ENCODE measurements at places on chromosomes 1 and 21.

GRCh38 chr1:161298116-161298515 lies 11.7 kb downstream of the MPZ start:
- DNase-seq, result no peak

DNA sequence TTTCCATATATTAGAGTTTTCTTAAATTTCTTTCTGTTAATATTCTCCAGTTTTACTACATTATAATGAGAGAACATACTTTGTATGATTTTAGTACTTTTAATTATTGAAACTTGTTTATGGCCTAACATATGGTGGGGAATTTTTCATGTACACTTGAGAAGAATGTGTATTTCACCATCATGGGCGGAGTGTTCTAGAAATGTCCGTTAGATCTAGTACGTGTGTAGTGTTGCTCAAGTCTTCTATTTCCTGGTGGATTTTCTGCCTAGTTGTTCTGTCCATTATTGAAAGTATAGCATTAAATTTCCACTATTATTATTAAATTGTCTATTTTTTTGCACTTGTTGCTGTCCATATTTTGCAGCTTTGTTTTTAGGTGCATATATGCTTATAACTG lies 64.0 kb upstream of the RGS21 start:
- DNase-seq, result no peak

DNA sequence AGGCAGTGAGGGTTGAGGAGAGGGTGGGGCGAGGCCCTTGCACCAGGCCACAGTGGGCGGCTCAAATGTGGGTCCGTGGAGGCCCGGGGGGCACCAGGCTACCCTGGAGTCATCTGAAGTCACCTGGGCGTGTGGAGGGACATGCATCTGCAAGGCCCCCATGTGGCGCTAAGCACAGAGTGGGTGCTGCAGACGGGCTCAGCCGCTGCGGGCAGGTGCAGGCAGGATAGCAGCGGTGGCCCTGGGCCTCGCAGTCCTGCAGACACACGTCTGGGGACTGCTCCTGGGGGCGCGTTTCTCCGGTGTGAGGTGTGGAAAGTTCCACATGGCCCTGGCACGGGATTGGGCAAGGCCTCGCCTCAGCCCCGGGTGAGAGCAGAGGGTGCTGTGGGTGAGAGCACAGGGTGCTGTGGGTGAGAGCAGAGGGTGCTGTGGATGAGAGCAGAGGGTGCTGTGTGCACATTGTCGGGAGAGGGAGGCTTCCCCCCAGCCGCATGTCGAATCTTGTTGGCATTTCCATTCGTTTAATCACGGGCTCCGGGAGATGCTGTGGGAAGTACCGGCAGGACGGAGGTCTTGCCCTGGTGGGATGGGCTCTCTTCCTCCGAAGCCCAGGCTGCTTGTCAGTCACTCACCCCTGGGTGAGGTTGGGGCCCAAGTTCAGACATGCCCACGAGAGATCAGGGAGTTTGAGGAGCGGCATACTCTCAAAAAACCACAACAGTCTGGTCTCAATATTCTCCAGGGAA lies 46.5 kb downstream of the TP73 start:
- no peak for DNase-seq

DNA sequence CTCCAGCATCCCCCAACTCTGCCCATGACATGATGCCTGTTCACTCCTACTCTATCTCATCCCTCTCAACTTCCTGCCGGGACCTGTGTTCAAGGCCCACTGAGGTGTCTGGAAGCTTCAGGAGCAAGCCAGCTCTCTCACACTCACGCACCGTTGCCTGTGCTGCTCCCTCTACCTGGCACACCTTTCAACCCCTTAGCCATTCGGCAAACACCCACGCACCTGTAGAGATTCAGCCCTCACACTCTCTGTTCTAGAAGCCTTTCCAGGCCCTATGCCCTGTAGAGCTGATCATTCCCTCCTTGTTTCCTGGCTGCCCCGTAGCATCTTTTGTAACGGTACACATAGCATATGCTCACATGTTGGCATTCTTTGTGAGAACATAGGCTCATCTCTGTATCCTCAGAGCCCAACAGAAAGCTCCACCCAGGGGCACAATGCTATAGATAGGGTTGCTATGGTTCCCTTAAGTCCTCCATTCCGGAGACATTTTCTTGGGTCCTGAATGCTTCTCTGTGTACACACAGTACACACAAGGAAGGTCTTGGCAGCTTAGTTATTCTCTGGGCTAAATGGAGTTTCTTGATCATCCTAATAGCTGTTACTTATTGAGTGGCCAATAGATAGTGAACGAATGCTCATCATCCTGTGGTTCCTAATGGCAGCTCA lies 1.3 kb downstream of the C8B start:
- DNase-seq, result no peak

- no peak for DNase-seq
Observed at GRCh38 chr1:108041360-108042142, 76.6 kb upstream of the VAV3 start.

DNA sequence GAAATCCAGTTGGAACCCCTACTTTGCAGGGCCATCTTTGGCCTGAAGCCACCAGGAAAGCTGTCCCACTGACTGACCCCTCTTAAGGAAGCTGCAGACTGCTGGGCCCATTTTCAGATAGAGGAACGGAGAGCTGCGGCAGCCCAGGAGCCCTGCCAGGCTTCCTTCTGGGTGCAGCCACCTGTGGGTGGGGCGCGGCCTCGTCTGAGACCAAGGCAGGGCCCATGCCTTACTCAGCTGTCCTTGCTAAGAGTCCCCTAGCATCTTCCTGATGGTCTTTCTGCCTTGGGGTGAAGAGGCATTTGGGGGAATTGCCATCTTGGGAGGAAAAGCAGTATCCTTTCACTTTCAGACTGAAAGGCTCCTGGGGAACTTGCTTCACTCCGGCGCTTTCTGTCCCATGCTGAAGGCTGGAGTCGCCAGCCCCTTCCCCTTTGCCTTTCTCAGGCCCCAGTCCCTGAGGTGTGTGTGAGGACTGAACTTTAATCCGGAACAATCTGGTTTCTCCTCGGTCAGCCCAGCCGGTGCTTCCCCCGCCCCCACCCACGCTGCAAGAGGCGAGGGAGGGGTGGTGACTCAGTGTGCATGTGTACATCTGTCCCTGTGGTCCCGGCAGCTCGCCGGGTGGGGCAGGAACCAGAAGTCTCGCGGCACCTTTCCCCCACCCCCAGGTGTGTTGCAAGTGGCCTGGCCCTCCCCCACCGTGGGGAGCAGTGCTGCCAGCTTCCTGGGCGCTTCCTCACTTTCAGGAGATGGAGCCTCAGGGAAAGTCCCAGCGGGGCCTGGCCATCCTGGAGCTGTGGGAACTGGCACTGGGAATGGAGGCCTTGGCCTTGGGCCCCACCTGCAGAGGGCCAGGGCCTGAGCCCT lies 5.1 kb downstream of the ZC3H12A start:
- DNase-seq, result peak; percentile 90

- no peak for DNase-seq
Observed at GRCh38 chr1:87333692-87334347, 5.1 kb downstream of the LMO4 start.

GRCh38 chr1:39142401-39143060 lies 62.0 kb upstream of the MACF1 start:
- no peak for DNase-seq

DNA sequence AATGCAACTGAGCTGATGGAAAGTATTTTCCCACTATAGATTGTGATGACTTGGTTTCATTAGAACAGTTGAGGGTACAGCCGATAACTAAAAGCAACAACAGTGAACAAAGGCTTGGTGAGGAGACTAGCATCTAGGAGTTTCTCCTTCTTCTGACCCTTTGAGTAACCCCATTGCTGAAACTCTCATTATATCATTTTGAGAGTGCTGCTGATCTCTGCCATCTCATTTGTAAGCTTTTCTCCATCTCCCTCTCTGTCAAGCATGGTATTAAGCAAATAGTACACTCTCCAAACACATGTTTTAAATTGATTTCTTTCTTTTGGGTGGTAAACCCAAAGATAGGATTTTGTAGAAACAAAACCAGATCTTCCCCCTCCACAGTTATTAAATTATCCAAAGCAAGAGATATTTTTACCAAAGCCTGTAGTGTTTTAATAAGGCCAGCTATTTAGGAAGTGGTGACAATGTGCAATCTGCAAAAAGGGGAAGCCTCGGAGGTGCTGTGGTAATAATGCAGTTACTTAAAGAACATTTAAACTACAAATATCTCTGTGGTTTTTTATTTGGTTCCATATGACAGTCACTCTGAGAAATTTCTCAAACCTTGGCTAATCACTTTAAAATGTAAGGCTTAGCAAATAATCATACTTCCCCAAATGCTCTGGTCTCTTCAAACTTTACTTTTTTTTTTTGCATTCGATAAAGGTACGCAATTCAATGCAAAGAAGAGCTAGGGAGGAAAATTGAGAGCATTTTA lies 287.5 kb downstream of the HLX start:
- DNase-seq, result no peak

DNA sequence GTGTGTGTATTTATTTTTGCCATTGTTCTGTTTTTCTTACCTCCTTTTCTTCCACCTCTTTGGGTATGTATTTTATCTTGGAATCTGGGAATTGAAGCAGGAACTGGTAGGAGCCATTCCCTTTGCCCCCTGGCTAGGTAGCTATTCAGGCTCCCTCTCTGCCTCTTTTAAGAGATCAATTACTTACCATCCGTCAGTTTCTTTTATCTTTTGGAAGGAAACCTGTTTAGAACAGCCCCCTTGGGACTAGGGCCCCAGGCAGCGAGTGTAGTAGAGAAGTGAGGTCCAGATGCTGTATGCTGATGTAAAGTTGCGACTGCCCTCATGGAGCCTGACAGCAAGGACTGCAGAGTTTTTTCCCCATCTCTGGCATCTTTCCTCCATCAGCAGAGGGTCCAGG lies 41.6 kb downstream of the KIRREL1 start:
- no peak for DNase-seq

DNA sequence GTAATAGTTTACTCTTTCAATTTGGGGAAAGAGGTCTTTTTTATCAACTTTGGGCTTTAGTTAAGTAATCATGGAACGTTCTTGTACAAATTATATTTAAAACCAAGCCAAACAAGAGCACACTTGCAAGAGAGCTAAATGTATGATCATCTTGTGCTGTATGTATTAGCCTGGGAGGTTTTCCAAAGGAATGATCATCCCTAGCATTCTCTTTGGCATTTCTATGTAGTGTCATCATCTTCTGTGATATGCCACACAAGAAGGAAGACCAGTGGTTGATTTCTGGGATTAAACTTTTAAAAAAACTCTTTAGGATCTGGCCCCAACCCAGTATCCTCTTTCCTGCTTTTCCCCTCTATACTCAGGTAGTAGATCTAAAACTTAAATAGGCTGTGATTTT lies 38.4 kb upstream of the KCNQ4 start:
- DNase-seq, result no peak

- no peak for DNase-seq
Observed at GRCh38 chr21:14358775-14359174, 24.2 kb downstream of the HSPA13 start.

All from WERI-Rb-1 (cell line).